ENCODE measurements at places on chromosomes 7 and 10.

GRCh38 chr10:3723766-3724165, 61.2 kb downstream of the KLF6 start:
- DNase-seq: no peak

- peak; percentile 91 for DNase-seq
These were observed at the start of gene ELOVL3 for GRCh38 chr10:102225646-102226541. TSS of gene ELOVL3 (plus strand) at chr10:102226299. CDS start at chr10:102226549, 250 bp downstream.

DNA sequence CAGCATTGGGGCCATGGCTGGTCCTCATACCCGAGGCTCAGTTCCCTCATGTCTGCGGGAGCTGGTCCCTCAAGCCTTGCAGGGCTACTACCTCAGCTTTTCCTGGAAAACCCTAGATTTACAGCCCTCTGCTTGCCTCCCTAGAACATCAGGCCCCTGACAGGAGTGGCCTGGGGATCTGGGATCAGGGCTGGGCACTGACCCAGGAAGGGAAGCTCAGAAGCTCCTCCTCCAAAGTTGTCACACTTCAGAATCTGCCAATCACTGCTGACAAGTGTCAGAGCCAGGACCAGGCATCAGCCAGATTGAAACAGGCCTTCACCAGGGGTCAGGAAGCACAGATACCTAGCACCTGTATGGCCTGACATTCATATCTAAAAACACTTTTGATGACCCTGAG, 115.2 kb downstream of the GRID1 start:
- DNase-seq: no peak

GRCh38 chr10:68239596-68240150, 7.8 kb upstream of the ATOH7 start:
- DNase-seq: no peak

- no peak for DNase-seq
These were observed 426.4 kb upstream of the MTPN start for GRCh38 chr7:136403591-136403990.

GRCh38 chr7:46710927-46711326, 789.9 kb upstream of the IGFBP3 start:
- no peak for DNase-seq

GRCh38 chr7:98472521-98472954, 71.6 kb upstream of the BAIAP2L1 start:
- no peak for DNase-seq

DNA sequence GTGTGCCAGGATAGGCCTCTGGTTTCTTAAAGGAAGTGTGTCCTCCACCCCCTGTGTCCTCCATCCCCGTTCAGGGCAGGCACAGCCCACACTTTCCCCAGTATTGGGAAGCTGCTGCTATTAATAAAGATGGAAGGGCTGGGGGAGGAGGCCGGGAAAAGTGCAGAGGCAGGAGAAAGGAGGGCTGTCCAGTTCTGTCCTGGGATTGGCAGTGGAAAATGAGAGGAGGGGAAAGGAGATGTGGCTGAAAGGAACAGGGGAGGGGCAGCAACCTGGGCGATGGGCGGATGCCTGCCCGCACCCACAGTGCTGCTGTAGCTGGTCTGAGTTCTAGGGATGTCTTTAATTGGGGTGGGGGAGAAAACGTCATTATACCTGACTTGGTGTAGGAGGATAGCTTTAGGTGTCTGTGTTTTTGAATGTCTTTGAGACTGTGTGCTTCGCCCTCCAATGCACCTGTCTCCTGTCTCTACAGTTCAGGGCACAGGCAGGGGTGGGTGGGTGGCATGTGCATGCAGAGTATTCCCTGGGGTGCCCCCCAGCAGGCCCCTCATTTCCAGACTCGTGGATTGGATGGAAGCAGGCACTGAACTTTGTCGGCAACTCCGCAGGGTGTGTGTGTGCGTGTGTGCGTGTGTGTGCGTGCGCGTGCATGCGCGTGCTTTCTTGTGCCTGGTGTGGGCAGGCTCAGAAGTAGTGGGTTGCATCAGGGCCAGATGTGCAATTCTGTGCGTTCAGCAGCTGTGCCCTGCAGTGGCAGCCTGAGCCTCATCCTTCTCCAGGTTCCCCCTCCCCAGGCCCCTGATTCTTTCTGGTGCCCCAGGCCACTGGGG, 2.5 kb downstream of the TRIM8 start:
- no peak for DNase-seq

DNA sequence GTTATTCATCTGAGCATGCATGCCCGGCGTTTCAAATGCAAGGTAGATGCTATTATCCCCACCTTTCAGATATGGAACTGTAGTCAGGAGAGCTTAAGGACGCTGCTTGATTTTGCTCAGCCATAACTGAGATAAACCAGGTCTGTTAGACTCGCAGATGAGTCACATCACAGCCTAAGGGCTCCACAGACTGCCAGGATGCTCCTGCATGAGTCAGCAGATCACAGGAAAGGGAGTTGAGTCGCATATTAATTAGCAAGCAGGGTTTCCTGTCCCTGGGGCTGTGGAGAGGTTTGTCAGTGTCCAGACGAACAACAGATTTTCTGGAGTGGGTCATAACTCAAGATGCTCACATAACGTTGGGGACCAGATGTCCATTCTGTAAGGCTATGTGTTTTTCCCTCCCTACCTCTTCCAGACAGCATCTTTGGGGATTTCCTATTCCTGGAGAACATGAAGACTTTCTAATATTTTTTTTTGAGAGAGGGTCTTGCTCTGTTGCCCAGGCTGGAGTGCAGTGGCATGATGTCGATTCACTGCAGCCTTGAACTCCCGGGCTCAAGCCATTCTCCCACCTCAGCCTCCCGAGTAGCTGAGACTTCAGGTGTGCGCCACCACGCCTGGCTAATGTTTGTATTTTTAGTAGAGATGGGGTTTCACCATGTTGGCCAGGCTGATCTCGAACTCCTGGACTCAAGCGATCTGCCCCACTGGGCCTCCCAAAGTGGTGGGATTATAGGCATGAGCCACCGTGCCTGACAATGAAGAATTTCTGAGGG, 36.7 kb downstream of the PFKFB3 start:
- peak; percentile 54 for DNase-seq

Measured in small intestine (tissue), 16 donors.